Osteocyte (in vitro differentiated cells): ENCODE measurements at places on chromosomes 4 and X. TPM values are rescaled to one million over a fixed set of nuclear protein-coding genes. Genes with fewer than 3 reads are reported as not detected.

The ZNF330 gene
- total RNA-seq: 26.6 and 30.1 TPM in 2 replicates

The PCYT1B gene
- total RNA-seq: 1.0 and 1.1 TPM in 2 replicates

DNA sequence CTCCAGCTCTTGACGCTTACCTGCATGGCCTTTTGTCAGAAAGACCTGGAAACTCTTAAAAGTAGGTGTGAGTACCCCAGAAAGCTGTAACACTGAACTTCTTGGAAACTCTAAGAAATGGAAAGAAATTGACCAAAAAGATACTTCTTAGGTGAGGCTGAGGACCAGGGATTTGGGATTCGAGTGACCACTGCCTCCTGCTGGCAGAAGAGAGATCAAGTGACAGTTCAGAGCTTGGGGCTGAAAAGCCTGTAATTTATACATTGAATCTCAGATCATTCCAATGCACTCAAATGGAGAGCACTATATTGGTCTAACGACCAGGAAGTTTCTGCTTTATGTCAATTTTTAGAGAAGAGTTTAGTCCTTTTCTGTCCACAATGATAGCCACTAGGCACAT lies 204.6 kb downstream of the PDGFRA start:
- H3K36me3 ChIP-seq: no peaks in the 10 kb centered on the region
- H3K27me3 ChIP-seq: no peaks in the 10 kb centered on the region
- H3K4me3 ChIP-seq: no peak overlapping the region
- DNase-seq: no peak
- no peak overlapping the region for H3K27ac ChIP-seq

The ODAPH gene
- total RNA-seq: not detected in 2 replicates

The TMEM35A gene
- 1.8 and 2.2 TPM in 2 replicates for total RNA-seq

The CSAG3 gene
- total RNA-seq: not detected in 2 replicates

DNA sequence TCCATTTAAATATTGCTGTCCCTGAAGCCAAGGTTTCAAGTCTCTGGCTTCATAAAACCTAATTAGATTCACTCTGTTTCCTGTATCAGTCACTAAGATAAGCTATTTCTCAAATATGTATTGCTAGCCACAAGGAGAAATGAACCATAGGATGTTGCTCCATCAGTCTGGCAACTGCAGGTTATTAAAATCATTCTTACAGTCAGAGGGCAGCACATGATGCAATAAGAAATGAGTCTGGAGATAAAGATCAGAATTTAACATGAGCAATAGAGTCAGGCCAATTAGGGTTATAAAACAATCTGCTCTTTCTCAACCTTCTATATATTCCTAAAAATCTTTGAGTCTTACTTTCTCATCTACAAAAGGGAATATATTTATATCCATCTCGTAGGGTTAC lies 7.2 kb downstream of the PRKG2 start:
- no peak overlapping the region for H3K27ac ChIP-seq
- no peaks in the 10 kb centered on the region for H3K4me1 ChIP-seq
- no peak overlapping the region for H3K4me3 ChIP-seq
- H3K27me3 ChIP-seq: peaks cover 13% of the 10 kb centered on the region

The TEC gene
- 0.13 TPM in 1 of 2 replicates, not detected in the other for total RNA-seq

DNA sequence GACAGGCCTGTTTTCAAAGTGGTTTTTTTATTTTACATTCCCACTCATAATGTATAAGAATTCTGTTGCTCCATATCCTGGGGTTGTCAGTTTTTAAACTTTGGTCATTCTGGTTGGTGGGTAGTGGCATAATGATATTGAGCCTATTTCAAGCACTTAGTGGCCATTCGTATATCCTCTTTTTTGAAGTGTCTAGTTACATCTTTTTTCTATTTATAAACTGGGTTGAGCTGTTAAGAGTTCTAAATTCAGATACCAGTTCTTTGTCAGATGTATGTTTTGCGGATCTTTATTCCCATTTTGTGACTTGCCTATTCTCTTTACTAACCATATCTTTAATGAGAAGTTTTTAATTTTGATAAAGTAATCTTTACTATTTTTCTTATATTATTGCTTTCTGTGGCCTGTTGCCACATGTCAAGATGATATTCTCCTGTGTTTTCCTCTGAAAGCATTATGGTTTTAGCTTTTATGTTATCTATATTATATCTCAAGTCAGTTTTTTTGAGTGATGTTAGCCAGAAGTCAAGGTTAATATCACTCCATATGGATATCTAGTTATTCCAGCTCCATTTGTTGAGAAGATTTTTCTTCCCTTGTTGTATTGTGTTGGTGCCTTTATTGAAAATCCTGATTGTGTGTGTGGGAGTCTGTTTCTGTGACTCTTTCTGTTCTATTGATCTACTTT lies 110.9 kb downstream of the FHIP1A start:
- no peak overlapping the region for H3K27ac ChIP-seq
- DNase-seq: no peak
- H3K4me1 ChIP-seq: no peaks in the 10 kb centered on the region
- H3K36me3 ChIP-seq: no peaks in the 10 kb centered on the region
- H3K27me3 ChIP-seq: peaks cover 9% of the 10 kb centered on the region
- no peak overlapping the region for H3K4me3 ChIP-seq

GRCh38 chrX:71910986-71911730 lies 513 bp downstream of the NHSL2 start:
- H3K4me3 ChIP-seq: peak overlapping the region; percentile 64
- DNase-seq: no peak
- peaks cover 9% of the 10 kb centered on the region for H3K4me1 ChIP-seq
- no peak overlapping the region for H3K27ac ChIP-seq
- H3K36me3 ChIP-seq: no peaks in the 10 kb centered on the region

The GIMD1 gene
- total RNA-seq: not detected in 2 replicates

DNA sequence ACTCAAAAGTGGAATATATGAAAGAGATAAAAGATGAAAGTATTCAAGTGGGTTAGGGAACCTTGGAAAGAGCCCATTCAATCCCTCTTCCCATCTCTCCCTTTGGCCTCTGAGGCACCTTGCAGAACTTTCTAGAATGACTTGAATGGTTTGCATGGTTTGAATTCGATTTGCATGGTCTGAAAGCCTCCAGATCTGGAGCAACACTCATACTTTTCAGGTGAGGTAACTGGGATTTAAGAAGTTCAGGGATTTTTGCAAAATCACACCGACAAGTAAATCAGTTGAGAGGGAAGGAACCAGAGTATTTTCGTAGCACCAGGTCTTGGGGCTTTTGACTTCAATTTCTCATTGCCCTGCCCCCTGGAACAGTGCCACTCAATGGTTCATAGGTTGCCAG lies 476.0 kb upstream of the FTHL17 start:
- H3K36me3 ChIP-seq: no peaks in the 10 kb centered on the region
- DNase-seq: no peak

DNA sequence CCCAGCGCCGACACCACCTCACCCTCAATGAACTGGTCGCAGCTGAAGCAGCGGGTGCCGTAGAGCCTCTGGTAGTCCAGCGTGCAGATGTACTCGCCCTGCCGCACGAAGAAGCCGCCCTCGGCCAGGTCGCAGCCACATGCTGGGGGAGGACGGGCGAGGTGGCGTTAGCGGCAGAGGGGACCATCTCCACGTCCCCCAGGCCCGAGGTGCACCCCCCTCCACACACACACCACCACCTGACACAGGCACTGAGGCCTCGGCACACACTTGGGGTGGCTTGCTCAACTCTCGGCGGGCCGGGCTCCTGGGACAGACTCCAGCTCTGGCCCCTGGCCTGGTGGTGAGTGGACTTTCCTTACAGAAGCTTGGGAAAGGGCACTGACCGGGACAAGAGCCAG lies 61.5 kb downstream of the ABLIM2 start:
- H3K4me1 ChIP-seq: no peaks in the 10 kb centered on the region
- no peak for DNase-seq
- H3K27ac ChIP-seq: no peak overlapping the region

The NUDT6 gene
- 4.8 and 6.9 TPM in 2 replicates for total RNA-seq

The TMEM154 gene
- 0.60 and 1.4 TPM in 2 replicates for total RNA-seq

The TMEM175 gene
- total RNA-seq: 37.2 and 39.7 TPM in 2 replicates

The BEX4 gene
- 50.9 and 51.9 TPM in 2 replicates for total RNA-seq

GRCh38 chrX:84064164-84064563 lies 123.8 kb downstream of the RPS6KA6 start:
- H3K27me3 ChIP-seq: no peaks in the 10 kb centered on the region
- H3K4me1 ChIP-seq: no peaks in the 10 kb centered on the region
- no peak for DNase-seq
- no peak overlapping the region for H3K27ac ChIP-seq
- H3K4me3 ChIP-seq: no peak overlapping the region

DNA sequence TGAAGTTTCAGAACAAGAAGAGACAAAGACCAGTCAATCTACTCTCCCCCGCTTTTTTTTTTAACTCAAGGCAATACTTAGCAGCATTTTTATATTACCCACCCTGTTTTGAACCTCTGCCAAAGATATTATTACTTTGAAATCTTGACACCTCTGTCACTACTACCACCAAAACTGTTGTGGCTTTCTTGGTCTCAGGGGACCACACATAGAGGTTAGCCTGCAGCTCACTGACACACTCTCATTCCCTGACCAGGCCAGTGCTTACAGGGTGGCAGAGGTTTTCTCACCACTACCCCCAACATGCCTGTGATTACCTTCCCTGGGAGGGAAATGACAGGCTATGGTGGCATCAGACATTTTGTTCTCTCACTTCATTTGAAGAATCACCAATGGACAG lies 137.4 kb upstream of the STIM2 start:
- no peak overlapping the region for H3K27ac ChIP-seq
- H3K27me3 ChIP-seq: no peaks in the 10 kb centered on the region
- no peak for DNase-seq

The ANKRD37 gene
- total RNA-seq: 4.2 and 5.3 TPM in 2 replicates

GRCh38 chr4:76948443-76949275 lies 893 bp upstream of the SEPTIN11 start:
- peaks cover 56% of the 10 kb centered on the region for H3K4me1 ChIP-seq
- H3K27ac ChIP-seq: peak overlapping the region; percentile 97

GRCh38 chr4:40204507-40205258 lies 7.9 kb downstream of the RHOH start:
- peaks cover 3% of the 10 kb centered on the region for H3K4me1 ChIP-seq
- DNase-seq: no peak
- H3K27ac ChIP-seq: no peak overlapping the region
- H3K4me3 ChIP-seq: no peak overlapping the region
- H3K36me3 ChIP-seq: no peaks in the 10 kb centered on the region

GRCh38 chr4:141037446-141037845 lies 95.8 kb downstream of the RNF150 start:
- no peak overlapping the region for H3K4me3 ChIP-seq
- no peak for DNase-seq
- no peaks in the 10 kb centered on the region for H3K27me3 ChIP-seq

The PRSS12 gene
- total RNA-seq: 15.3 and 19.2 TPM in 2 replicates

The CXCL3 gene
- total RNA-seq: 1.7 and 2.1 TPM in 2 replicates

- H3K36me3 ChIP-seq: no peaks in the 10 kb centered on the region
- H3K27me3 ChIP-seq: no peaks in the 10 kb centered on the region
- H3K27ac ChIP-seq: no peak overlapping the region
- DNase-seq: no peak
Observed at GRCh38 chrX:20252381-20253231, 14.1 kb downstream of the RPS6KA3 start.

GRCh38 chr4:120821977-120822376 lies 100.5 kb downstream of the PRDM5 start:
- no peak overlapping the region for H3K4me3 ChIP-seq
- no peaks in the 10 kb centered on the region for H3K27me3 ChIP-seq
- H3K4me1 ChIP-seq: peaks cover 1% of the 10 kb centered on the region

GRCh38 chr4:27357283-27357682 lies 496.6 kb downstream of the STIM2 start:
- H3K4me3 ChIP-seq: no peak overlapping the region
- DNase-seq: no peak
- no peaks in the 10 kb centered on the region for H3K4me1 ChIP-seq
- H3K36me3 ChIP-seq: no peaks in the 10 kb centered on the region

The MAML3 gene
- total RNA-seq: 8.0 and 8.2 TPM in 2 replicates

DNA sequence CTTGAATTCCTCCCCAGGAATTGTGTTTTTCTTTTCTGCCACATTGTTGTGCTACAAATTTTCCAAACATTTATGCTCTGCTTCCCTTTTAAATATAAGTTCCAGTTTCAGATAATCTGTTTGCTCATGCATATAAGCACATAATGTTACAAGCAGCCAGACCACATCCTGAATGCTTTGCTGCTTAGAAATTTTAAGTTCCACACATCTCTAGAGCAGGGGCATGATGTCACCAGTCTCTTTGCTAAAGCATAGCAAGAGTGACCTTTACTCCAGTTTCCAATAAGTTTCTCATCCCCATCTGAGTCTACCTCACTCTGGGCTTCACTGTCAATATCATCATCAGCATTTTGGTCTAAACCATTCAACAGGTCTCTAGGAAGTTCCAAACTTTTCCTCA lies 932.5 kb downstream of the SH3BGRL start:
- H3K27me3 ChIP-seq: no peaks in the 10 kb centered on the region
- no peak overlapping the region for H3K27ac ChIP-seq
- no peak overlapping the region for H3K4me3 ChIP-seq
- H3K4me1 ChIP-seq: no peaks in the 10 kb centered on the region
- no peak for DNase-seq

DNA sequence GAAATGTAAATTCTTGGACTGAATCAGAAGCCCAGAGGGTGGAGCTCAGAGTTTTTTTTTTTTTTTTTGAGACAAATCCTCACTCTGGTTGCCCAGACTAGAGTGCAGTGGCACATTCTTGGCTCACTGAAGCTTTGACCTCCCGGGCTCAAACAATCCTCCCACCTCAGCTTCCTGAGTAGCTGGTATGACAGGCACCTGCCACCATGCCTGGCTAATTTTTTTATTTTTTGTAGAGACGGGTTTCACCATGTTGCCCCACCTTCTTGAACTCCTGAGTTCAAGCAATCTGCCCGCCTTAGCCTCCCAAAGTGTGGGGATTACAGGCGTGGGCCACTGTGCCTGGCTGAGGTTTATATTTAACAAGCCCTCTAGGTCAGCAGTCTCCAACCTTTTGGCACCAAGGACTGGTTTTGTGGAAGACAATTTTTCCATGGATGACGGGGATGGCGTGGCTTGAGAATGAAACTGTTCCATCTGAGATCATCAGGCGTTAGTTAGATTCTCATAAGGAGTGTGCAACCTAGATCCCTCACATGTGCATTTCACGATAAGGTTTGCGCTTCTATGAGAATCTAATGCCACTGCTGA lies 76.7 kb downstream of the FHIP1A start:
- no peaks in the 10 kb centered on the region for H3K27me3 ChIP-seq
- H3K4me1 ChIP-seq: peaks cover 41% of the 10 kb centered on the region
- no peak overlapping the region for H3K4me3 ChIP-seq
- H3K27ac ChIP-seq: peak overlapping the region; percentile 78
- no peak for DNase-seq

DNA sequence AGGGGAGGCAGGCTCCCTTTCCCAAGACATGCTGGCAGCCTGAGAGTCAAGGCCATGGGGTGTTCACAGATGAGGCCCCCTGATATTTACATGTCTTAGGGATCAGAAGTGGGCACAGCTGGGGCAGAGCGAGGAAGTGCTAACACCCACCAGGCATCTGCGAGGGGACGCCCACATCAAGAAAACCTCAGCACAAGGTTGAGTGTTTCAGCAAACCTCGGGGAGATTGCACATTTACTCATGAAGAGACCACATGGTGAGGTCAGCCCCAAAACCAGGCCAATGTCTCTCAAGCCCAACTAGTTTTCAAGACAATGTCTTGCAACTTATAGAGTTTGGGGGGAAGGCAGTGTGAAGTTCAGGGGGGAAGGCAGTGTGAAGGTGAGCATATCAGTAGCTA lies 55.2 kb downstream of the CLNK start:
- no peak overlapping the region for H3K4me3 ChIP-seq
- peaks cover 12% of the 10 kb centered on the region for H3K4me1 ChIP-seq
- H3K27me3 ChIP-seq: peaks cover 36% of the 10 kb centered on the region
- H3K36me3 ChIP-seq: no peaks in the 10 kb centered on the region

GRCh38 chr4:105896461-105896942 lies 1.2 kb downstream of the NPNT start:
- no peaks in the 10 kb centered on the region for H3K36me3 ChIP-seq
- no peak overlapping the region for H3K27ac ChIP-seq
- H3K4me3 ChIP-seq: peak overlapping the region; percentile 68
- DNase-seq: no peak
- H3K27me3 ChIP-seq: peaks cover 89% of the 10 kb centered on the region
